ENCODE measurements at places on chromosomes 6 and 20.

DNA sequence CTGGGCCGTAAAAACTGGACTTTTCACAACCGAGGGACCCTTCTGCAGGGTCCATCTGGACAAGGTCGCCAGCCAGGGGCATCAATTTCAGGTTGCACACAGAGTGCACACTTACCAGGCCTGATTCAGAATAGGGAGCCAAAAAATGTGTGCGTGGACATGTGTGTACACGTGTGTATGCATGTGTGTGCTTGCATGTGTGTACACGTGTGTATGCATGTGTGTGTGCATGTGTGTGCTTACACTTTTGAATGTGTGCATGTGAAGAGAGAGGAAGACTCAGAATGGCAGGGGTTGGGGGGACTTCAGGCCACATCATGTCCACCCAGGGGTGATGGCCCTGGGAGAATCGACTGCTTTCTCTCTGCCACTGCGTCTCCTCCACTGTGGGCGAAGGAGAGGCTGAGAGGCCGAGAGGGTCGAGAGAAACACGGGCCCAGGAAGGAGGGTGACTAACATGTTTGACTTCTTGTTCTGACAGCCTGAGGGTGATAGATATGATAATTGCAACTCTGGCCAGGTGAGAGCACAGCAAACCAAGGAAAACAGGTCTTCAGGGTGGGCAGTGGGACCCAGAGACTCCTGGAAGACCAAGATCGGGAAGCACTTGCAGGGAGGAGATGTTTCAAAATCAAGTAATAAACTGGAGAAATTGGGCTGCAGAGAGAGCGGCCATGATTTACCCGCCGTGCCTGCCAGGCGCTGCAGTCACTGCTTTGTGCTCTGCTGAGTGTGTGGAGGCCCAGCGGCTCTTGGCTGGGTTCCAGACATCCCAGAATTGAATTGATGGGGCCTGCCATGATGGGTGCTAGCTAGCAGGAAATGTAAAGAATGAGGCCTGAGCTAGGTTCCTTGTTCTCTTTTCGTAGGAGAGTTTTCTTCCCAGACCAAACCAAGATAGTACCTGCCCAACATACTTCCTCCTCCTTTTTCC is 310.8 kb downstream of the QKI start:
- no peak for DNase-seq

DNA sequence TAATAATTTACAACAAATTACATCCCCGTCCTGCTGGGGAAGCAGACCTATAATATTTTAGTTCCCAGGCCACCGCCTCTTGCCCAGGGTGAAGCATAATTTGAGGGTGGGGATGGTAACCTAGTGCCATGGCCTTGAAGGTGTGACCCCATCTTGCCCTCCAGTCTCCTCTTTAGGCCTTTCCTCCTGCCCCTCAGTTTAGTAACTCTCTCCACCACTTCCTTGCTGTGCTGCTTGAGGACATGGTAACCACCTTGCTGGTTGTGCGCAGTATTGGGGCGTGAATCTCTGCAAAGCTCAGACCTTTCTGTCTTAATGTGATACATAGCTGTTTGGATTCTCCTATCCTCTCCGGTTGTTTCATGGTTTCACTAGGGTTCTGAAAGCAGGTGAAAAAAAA is 16.6 kb downstream of the SNX9 start:
- DNase-seq, result no peak

DNA sequence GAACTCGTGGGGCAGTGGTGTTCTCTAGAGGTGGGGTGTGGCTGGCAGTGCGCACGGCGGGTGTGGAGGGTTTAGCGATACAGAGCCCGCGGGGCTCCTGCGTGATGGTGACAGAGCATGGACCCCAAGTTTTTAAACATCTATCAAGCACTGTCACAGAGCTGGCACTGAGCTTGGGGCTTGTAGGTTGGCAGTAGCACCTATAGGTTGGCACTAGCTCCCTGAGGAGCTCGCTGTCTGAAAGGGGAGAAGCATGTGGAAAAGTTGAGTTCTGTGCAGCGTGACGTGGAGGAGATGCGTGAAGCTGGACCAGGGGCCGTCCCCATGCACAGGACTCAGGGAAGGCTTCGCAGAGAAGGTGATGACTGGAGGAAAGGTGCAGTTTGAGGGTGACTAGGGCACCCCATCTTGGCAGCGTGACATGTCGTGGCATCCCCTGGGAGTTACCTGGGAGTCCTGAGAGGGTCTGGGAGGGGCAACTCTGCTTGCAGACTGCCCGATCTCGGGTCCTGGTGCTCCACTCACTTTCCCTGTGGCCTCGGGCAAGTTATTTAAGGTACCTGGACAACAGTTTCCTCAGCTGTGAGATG is 122.0 kb downstream of the CDH4 start:
- no peak for DNase-seq

GRCh38 chr6:109325400-109325801 is 56.9 kb downstream of the CD164 start:
- no peak for DNase-seq

GRCh38 chr6:116431964-116432595 is 29.1 kb upstream of the CALHM6 start:
- no peak for DNase-seq

DNA sequence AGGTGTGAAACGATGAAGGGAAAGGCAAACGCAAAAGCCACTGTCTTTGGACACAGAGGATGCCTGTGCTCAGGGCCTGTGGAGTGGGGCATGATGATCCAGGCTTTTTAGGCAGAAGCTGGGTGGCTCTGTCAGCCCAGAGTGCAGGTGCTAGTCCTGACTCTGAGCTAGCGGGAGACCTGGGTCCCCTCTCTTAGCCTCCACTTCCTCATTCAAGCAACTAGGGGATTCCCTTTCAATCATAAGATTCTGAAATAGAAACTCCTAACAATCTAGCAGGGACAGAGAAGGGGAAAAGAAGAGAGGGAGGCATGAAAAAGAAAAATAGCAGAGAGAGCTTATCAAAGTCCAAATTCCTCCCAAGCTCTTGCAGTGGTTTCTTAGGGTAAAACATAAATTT is 7.6 kb upstream of the HIVEP2 start:
- DNase-seq, result peak; percentile 44

DNA sequence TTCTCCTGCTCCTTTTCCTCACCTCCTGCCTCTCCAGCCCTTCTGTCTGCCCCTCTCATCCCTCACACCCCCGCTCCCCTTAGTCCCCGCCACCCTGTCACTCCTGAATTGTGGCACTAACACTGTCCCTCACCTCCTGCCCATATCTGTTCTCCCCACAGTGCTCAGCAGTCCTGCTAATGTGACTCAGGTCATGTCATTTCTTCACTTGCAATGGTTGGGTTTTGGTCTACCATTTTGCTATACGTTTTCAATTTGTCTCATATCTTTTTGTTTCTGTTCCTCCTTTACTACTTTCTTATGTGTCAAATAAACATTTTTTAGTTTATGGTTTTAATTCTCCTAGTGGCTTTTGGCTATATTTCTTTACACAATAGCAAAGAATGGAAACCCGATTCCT is 1.3 kb upstream of the HLA-B start:
- DNase-seq, result no peak

DNA sequence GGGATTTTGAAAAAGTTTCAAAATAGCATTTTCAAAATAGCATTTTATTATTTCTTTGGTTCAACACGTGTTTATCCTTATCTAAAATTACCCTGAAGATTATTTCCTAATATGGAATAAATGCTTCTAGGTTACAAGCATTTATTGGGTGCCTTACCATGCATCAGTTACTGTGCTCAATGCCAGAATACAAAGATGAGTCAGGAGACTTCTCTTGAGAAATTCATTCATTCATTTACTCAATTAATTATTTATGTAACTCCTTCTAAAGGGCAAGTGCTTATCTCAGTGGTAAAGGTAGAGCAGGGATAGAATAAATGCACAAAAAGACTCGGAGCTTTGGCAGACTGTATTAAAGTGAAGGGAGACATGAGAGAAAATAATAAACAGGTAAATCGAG is 150.1 kb upstream of the PDE7B start:
- no peak for DNase-seq

DNA sequence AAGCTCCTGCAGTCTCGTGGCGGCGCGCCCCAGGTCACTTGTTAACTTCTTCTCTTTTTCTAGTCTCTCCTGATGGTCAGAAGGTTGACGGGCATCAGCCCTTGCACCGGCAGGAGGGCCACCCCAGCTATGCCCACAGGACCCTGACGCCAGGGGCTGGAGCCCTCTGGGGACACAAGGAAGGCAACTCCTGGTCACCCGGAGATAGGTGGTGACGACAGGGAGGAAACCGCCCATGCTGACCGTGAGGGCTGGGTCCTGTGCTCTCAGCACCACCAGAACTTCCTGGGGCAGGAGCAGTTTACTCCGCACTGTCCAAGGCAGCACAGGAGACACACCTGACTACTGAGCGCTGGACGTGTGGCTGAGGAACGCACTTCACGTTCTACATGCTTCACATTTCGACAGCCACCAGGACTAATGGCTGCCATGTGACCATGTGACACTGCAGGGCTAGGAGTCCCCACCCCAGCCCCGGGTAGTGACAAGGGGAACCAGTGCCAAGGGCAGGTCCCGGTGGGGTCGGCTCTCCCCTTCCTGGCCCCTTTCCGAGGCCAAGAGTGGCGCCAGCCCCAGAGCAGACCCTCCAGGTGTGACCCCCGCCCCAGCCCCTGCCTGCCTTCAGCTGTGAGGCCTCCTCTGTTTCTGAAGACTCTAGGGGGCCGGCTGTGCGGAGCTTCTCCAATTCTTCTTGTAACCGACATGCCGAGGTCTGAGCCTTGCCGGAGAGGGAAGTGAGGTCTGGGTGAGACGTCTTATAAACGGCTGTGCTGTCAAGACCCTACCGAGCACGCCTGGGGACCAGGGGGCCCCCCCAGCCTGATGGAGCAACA is 45.2 kb downstream of the DSTN start:
- peak; percentile 27 for DNase-seq

DNA sequence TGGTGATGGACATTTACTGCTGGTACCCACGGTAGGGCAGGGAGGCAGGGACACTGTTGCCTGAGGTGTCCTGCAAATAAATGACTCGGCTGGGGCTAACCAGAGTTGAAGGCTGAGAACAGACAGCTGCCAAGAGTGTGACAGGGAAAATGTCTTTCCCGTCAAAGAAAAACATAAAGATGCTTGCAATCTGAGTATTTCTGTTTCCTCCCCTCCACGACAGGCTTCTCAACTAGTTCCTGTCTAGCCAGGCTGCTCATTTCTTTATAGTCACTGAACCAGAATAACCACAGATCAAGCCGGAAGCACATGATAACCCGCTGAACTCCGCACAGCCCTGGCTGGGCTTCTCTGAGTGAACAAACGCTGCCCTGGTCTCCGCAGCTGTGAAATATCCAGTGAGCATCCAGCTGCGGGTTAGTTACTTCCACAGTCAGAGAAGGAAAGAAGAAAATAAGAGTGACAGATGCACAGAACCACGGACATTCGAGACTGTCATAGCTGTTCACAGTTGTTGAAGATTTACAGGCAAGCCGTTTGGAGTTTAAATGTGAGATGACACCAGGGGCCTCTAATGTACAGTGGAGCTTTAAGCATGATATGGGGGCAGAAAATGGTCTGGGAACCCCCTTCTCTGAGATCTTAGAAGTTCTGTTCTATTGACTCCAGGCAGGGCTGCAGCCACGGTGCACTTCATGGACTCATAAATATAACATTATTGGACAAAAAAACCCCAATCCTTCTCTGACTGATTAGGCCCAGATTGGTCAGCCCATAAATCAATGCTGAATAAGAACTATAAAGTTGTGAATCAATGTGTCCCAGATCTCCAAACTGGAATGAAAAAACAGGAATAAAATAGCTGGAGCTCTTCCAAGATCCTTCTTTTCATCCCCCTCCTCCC is 299.9 kb upstream of the SUPT3H start:
- no peak for DNase-seq

GRCh38 chr20:62902926-62903615 is 23.2 kb downstream of the DIDO1 start:
- no peak for DNase-seq

- no peak for DNase-seq
Measured at GRCh38 chr6:129402244-129402643, 307.7 kb downstream of the ARHGAP18 start.

GRCh38 chr6:134123666-134124208 is 71.3 kb upstream of the SLC2A12 start:
- DNase-seq, result peak; percentile 45

- DNase-seq, result no peak
Measured at GRCh38 chr6:80789912-80790570, 683.6 kb downstream of the BCKDHB start.

GRCh38 chr20:34651200-34651599 is 25.7 kb downstream of the PIGU start:
- DNase-seq, result peak; percentile 41

GRCh38 chr6:111381123-111381522 is 101.9 kb downstream of the REV3L start:
- no peak for DNase-seq

DNA sequence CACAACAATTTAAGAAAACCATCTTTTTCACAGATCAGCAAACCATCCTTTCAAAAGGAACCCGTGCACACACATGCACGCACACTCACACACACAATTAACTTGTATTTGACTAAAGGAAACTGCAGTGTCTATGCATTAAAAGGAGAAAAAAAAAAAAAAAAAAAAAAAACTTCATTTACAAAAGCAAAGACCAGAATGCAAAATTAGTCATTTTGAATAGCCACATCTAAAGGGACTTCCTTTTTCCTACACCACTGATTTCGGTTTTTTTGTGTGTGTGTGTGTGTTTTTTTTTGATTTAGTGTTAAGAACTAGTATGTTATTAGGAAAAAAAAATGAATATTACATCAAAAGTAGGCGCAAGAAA is 6.3 kb downstream of the ZMYND8 start:
- no peak for DNase-seq

DNA sequence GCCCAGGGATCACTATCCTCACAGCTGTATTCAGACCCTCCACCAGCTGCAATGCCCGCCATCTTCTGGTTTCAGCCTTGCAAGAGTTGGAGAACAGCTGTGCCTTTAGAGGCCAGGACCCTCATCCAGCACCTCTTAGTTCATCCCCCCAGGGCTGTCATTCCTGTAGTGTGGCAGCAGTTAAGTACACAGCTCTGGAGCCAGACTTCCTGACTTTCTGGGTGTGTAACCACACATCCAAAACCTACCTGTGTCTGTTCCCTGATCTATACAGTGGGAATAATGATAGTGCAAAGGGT is 452 bp upstream of the TREM2 start:
- no peak for DNase-seq

DNA sequence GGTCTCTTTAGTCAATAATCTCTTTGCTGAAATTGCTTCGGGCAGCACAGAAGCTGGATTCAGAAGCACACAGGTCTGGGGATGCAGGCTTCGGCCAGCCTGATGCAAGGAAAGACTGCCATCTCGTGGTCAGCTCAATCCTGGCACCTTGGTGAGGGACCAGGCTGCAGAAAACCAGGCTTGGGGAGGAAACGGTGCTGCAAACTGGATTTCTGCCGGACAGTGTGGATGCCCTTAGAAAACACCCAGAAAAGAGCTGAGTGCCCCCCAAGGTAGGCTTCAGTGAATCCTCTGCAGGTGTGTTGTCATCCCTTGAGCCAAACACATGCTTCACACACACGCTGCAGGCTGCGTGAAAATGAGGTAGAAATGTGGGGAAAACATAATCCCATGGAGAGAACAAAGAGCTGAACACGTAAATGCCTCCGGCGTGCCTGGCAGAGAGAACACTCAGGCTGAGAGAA is 89.8 kb upstream of the PAX1 start:
- DNase-seq, result peak; percentile 84

DNA sequence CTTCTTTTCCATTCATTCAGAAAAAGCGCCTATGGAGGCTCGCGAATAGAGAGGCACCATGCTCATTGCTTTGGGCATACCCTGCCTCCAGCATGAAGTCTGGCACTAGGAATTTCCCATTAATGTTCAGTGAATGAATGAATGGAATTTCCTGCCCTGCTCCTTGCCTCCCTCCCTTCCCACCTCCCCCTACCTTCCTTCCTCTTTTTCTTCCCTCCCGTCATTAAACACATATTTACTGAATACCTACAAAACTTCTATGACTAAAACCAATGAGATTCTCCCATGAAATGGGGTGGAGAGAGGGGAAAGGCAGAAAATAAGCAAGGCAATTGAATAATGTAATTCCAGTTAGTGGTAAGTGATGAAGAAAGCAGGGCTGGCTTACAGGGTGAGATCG is 213.8 kb upstream of the AGPAT4 start:
- no peak for DNase-seq
